ENCODE measurements at places on chromosomes 5 and 9. TPM values are rescaled to one million over a fixed set of nuclear protein-coding genes. Genes with fewer than 3 reads are reported as not detected.

DNA sequence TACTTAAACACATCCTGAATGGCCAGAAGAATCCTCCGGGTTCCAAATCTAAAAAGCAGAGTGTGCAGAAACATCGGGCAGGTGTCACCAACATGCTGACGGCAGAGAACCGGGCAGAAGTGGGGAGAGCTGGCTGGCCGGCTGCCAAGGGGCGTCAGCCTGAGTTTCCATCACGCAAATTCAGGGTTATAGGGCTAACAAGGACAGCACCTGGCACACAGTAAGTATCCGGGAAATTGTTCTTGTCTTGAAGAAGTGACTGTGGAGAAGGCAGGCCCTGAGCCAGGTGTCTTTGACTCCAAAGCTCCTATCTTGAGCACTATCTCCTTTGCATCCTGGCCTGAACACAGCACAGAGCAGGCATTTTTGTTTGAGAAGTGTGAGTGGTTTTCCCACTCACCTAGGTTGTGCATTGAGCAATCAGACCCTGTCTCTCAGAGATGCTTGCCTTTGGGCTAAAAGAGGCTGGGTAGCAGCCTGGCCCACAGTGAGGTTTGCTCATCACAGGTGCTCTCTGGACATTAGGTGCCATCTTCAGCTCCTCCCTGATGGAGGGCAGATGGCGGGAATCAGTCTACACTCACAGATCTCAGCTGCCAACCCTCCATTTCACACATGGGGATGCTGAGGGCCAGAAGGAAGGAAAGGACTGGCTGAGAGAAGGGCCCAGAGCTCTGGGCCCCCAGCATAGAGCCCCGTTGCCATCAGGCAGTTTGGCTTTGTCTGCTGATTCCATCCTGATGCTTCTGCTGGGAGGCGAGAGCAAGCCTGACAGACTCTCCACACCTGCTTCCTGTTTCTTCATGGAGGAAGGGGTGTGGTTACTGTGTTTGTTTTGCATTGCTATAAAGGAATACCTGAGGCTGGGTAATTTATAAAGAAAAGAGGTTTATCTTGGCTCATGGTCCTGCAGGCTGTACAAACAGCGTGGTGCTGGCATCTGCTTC, 52.8 kb downstream of the WHRN start:
- no peak overlapping the region for H3K4me3 ChIP-seq
- no peaks in the 10 kb centered on the region for H3K4me1 ChIP-seq
- H3K36me3 ChIP-seq = no peaks in the 10 kb centered on the region
- H3K27me3 ChIP-seq = peaks cover 8% of the 10 kb centered on the region
- no peak overlapping the region for H3K27ac ChIP-seq

DNA sequence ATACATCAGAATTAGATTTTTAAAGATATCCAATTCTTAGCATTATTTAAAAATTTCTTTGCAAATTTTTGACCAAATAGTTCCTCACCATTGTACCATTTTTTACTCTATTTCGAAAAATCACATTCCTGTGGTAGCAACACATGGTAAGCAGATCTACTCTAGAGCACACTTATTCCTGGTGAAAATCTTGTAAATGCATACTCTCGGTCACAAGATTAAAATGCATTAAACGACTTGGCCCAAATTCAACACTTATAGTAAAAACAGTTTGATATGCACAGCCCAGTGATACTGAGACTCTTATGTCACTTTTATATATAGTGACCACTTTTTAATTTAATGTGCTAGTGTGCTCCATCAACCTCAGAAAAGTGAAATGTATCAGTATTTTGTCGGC, 208.8 kb upstream of the TARS1 start:
- H3K4me3 ChIP-seq = no peak overlapping the region
- peaks cover under 1% of the 10 kb centered on the region for H3K4me1 ChIP-seq
- H3K27ac ChIP-seq = no peak overlapping the region
- peak; percentile 58 for DNase-seq
- H3K36me3 ChIP-seq = no peaks in the 10 kb centered on the region

- H3K36me3 ChIP-seq = no peaks in the 10 kb centered on the region
- H3K27me3 ChIP-seq = no peaks in the 10 kb centered on the region
- H3K4me3 ChIP-seq = no peak overlapping the region
- no peaks in the 10 kb centered on the region for H3K4me1 ChIP-seq
- no peak overlapping the region for H3K27ac ChIP-seq
- DNase-seq = no peak
These were observed 34.7 kb upstream of the JMY start for GRCh38 chr5:79201206-79201605.

- no peaks in the 10 kb centered on the region for H3K36me3 ChIP-seq
- H3K27ac ChIP-seq = no peak overlapping the region
These were observed 185.5 kb downstream of the HSD17B3 start for GRCh38 chr9:96116275-96117064.

DNA sequence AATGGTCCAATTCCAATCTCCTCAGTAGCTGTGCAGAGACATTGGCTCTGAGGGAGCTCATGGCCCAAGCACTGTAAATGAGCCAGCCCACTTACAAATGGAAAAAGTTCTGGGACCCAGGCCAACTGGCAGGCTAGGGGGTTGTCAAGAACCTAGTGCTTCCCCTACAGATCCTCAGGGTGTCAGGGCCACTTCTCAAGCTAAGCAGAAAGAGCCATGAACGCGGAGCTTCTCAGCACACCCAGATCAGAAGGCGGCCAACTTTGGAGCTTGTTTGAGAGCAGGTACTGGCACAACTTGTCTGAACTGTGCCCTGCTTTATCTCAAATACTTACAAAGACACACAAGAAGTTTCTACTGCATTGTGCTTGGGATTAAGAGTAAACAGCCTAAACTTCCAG, 17.5 kb downstream of the TLE1 start:
- H3K4me1 ChIP-seq = peaks cover 8% of the 10 kb centered on the region
- DNase-seq = peak; percentile 70
- peaks cover 25% of the 10 kb centered on the region for H3K36me3 ChIP-seq

GRCh38 chr5:31229266-31229665, 35.8 kb downstream of the CDH6 start:
- no peak for DNase-seq
- no peak overlapping the region for H3K27ac ChIP-seq
- H3K4me3 ChIP-seq = no peak overlapping the region
- no peaks in the 10 kb centered on the region for H3K27me3 ChIP-seq
- peaks cover 8% of the 10 kb centered on the region for H3K4me1 ChIP-seq

- H3K27ac ChIP-seq = no peak overlapping the region
- H3K36me3 ChIP-seq = no peaks in the 10 kb centered on the region
- H3K4me3 ChIP-seq = no peak overlapping the region
- H3K27me3 ChIP-seq = no peaks in the 10 kb centered on the region
These were observed 4.9 kb downstream of the HSPB3 start for GRCh38 chr5:54460181-54460919.

DNA sequence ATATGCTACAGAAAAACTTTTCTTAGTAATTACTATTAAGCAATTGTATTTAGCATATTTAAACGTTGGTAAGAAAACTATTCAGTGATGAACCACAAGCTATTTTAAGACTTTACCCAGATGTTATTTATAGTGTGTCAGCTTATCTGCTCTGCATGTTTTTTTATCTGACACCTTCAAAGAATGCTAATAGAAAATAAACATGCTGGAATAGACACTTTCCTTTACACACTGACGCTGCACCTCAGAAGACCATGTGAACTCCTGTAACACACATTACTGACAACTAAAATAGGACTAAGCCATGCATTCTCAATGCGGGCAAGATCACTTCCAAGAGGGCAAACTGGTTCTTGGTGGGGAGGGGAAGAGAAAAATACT, 38.3 kb downstream of the FNIP1 start:
- no peak overlapping the region for H3K27ac ChIP-seq

DNA sequence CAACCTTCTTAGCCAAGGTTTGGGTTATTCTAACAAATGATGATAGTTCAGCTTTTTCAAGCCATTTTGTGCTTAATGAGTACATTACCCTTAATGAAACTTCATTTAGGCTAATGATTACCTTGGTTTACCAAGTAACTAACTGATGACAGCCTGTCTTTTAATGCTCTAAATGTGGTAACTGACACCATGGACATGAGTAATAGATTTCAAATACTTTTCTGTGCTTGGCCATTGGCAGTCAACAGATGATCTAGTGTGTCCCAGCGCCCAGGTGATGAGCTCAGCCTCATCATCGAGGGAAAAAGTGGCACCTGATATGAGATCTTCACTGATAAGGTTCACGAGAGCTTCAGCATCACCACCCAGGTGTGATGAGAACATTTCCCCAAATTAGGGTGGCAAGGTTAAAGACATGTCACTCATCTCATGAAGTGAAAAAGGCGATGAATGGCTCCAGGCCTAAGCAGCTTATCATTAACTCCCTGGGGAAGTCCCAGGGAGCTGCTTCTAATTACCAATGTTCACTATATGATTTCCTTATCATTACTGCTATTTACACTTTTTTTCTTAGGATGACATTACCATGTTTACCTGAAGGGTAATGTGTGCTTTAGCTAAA, 296.0 kb downstream of the SPOCK1 start:
- no peak overlapping the region for H3K4me3 ChIP-seq
- no peaks in the 10 kb centered on the region for H3K27me3 ChIP-seq
- H3K4me1 ChIP-seq = peaks cover 5% of the 10 kb centered on the region
- no peak overlapping the region for H3K27ac ChIP-seq
- H3K36me3 ChIP-seq = no peaks in the 10 kb centered on the region

- no peak overlapping the region for H3K27ac ChIP-seq
- no peaks in the 10 kb centered on the region for H3K36me3 ChIP-seq
- DNase-seq = no peak
- no peaks in the 10 kb centered on the region for H3K4me1 ChIP-seq
- no peaks in the 10 kb centered on the region for H3K27me3 ChIP-seq
These were observed 59.9 kb upstream of the ZNF354A start for GRCh38 chr5:178790371-178790770.

DNA sequence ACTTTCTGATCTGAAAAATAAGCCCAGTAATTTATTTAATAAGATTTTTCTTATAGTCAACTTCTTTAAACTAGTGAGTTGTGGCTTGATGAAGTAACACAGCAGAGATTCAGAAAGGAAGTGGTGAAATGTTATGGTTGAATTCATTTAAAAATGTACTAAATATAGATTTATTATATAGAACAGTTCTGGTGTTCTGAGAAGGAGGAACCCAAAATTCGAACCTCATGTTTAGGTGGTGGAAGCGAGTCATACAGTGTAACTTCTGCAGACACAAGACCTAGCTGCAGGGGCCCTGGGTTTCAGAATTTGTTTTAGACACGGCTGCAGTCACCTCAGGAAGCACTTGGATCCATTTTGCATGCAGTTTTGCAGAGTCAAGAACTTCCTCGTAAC, 188.2 kb downstream of the TRIO start:
- H3K27ac ChIP-seq = no peak overlapping the region
- peaks cover 18% of the 10 kb centered on the region for H3K4me1 ChIP-seq
- H3K36me3 ChIP-seq = peaks cover 60% of the 10 kb centered on the region
- H3K4me3 ChIP-seq = no peak overlapping the region
- H3K27me3 ChIP-seq = no peaks in the 10 kb centered on the region

DNA sequence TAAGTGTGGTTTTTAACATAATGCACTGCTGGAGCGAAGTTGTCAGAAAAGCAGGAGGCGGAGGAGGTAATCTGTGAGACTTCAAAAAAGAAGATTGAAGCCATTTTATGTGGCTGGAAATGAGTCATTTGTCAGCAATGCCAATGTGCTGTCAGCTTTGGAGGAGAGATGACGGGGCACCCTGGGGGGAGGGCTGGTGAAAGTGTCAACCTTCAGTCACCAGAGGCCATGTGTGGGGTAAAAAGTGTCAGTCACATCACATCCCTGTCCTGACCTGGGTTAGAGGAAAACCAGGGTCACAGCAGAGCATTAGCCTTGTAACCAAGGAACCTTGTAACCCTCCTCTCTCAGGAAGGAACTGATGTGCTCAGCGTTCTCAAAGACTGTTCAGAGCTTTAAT, 59.1 kb downstream of the TLR4 start:
- no peak overlapping the region for H3K27ac ChIP-seq
- no peak for DNase-seq
- H3K4me1 ChIP-seq = no peaks in the 10 kb centered on the region
- no peak overlapping the region for H3K4me3 ChIP-seq
- H3K27me3 ChIP-seq = no peaks in the 10 kb centered on the region
- no peaks in the 10 kb centered on the region for H3K36me3 ChIP-seq

DNA sequence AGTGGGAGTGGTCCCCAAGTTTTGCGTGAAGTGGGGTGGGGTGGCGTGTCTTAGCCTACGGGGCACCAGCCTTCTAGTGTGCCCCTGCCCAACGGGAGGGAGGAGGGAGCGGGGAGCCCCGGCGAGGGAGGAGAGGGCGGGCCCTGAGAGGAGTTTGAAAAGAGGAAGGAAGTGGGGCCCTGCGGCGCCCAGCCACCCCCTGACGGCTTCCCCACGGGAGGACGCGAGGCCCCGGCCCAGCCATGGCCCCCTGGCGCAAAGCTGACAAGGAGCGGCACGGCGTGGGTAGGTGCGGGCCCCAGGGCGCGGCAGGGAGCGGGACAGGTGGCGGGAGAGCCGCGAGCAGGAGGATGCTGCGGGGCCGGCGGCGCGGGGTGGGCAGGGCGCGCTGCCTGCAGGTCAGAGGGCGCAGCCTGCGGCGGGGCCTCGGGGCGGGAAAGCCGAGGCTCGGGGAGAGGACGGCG, at the start of gene DOCK2:
Gene DOCK2 (plus strand): TSS at position 191 of the 464 bp plus-strand sequence. CDS start 52 bp downstream, at position 243.
- no peak for DNase-seq
- no peaks in the 10 kb centered on the region for H3K4me1 ChIP-seq
- no peaks in the 10 kb centered on the region for H3K27me3 ChIP-seq
- H3K36me3 ChIP-seq = no peaks in the 10 kb centered on the region
- H3K4me3 ChIP-seq = no peak within 1 kb of the TSS
- no peak within 1 kb of the TSS for H3K27ac ChIP-seq

DNA sequence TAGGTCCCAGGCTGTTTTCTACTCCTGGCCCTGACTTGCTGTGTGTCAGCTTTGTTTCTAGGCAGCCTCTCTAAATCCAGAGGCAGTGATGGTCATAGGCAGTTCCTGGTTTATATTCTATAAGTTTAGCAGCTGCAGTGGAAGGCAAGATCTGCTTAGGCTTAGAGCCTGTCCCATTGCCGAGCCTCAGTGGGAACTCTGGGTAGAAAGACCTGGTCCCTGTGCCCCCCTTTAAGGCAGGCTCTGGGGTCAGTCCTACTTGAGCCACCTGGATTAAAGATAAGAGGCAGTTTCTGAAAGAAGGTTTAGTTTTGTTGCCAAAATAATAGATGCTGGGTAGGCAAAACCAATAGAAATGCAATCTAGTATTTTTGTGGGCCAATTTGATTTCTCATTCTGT, 13.6 kb downstream of the MCCC2 start:
- no peaks in the 10 kb centered on the region for H3K27me3 ChIP-seq
- peaks cover 6% of the 10 kb centered on the region for H3K4me1 ChIP-seq
- no peak overlapping the region for H3K4me3 ChIP-seq
- DNase-seq = no peak

Gene FRMPD1
- total RNA-seq = not detected

Gene SH3GL2
- total RNA-seq = under 0.01 TPM

Gene PGM5
- total RNA-seq = 14.7 TPM

Gene FAT2
- total RNA-seq = under 0.01 TPM

Gene IFNA10
- total RNA-seq = not detected
